ENCODE measurements at places on chromosomes 4 and X.

DNA sequence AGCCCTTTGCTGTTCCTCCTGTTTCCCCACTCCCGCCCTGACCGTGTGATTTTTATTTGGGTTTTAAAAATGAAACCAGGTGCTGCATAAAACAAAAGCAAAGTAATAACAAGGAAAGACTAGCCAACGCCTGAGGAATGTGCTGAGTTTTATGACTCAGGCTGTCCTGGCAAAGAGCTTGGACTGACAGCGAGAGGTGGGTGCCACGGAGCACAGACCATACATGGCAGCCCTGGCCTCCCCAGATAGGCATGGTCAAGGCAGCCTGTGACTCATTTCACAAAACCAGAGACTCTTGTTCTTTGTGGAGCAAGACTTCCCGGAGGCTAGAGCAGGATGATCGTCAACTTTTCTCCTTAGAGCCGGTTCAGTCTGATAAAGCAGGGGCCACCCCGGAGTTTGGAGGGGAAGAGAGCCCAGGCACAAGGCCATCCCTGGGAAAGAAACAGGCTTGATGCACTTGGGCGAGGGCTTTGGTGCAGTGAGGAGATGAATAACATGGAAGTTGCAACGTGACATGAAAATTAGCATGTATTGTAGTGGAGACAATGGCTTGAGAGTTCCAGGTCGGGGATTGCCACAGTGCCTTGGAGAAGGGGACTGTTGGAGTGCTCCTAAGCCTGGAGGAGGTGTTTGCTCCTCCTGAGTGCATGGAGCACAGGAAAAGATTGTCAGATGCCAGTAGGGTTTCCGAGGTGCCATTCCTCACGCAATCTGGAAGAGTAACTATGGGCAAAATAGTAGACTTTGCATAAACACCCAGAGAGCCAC is 54.8 kb downstream of the C4orf51 start:
- DNase-seq: no peak

GRCh38 chrX:149937871-149938426 is 342 bp downstream of the EOLA2 start:
- no peak for DNase-seq

- DNase-seq: no peak
Measured at GRCh38 chr4:47615385-47615784, 130.3 kb downstream of the ATP10D start.

- no peak for DNase-seq
Measured at GRCh38 chr4:140790171-140790570, 34.0 kb upstream of the TBC1D9 start.

- no peak for DNase-seq
Measured at GRCh38 chr4:96698831-96699230, 858.9 kb downstream of the PDHA2 start.

GRCh38 chr4:159632031-159632430 is 529.2 kb downstream of the RAPGEF2 start:
- no peak for DNase-seq

GRCh38 chr4:89312066-89312465 is 4.5 kb upstream of the GPRIN3 start:
- DNase-seq: no peak

- no peak for DNase-seq
Measured at GRCh38 chr4:184216515-184216914, 1.2 kb downstream of the ENPP6 start.

DNA sequence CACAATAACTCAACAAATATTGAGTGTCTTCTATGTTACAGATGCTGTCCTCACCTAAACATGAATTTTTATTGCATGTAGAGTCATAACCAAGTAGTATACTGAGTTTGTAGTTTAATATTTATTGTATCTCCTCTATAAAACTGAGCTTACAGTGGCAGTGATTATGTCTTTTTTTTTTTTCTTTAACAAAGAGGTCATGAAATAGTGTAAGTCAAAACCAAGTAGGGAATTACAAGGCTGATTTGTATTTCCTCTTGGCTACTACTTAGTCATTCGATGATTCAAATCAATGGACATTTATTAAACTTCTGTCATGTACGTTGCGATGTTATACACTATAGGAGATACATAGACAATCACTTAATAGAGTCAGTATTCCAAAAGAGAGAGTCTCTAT is 48.4 kb downstream of the IL15 start:
- no peak for DNase-seq

GRCh38 chr4:4849524-4850193 is 9.8 kb upstream of the MSX1 start:
- DNase-seq: no peak

- no peak for DNase-seq
Measured at GRCh38 chr4:9704551-9705332, 76.7 kb upstream of the DRD5 start.

- DNase-seq: no peak
Measured at GRCh38 chrX:16771483-16772398, 14.5 kb upstream of the TXLNG start.
